ENCODE measurements at places on chromosomes 11 and 22.

- no peak for DNase-seq
Observed at GRCh38 chr11:120403966-120404365, 67.8 kb downstream of the ARHGEF12 start.

GRCh38 chr11:19929655-19930054, 217.0 kb downstream of the NAV2 start:
- DNase-seq, result no peak

DNA sequence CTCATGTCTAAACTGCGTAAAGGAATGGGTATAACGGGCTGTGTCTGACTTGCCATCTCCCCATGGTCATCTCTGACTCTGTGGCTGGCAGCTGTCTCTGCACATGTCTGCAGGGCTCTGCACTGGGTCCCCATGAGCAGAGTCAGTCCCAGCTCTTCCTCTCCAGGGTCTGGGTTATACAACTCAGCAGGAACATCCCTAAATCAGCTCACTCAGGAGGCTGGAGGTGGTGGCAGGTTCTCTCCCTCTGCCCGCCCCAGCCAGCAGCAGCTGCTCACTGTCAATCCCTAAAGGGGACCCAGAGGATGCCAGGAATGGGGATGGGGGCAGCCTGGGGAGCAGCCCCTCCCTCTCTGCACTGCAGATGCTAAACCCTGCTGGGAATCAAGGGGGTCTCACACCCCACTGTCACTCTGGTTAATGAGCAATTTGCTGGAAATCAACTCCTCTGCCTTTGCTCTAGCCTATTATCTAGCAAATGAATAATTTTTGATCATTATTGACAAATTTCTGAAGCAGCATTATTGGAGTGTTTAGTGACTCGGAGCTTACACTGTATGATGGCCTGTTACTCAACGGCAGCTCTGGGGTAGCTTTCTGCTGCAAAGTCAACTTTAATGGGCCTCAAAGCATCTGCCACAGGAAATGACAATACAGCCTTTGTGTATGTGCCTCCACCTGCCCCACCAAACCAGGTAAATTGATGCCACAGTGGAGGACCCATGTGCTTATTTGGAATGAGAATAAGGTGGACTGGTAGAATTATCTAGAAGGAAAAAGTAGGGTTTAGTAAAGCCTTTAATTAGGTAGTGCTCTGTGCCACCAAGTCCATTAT, 55.7 kb upstream of the SHANK2 start:
- DNase-seq, result no peak

GRCh38 chr11:70466154-70466553, 67.8 kb downstream of the CTTN start:
- DNase-seq, result no peak

DNA sequence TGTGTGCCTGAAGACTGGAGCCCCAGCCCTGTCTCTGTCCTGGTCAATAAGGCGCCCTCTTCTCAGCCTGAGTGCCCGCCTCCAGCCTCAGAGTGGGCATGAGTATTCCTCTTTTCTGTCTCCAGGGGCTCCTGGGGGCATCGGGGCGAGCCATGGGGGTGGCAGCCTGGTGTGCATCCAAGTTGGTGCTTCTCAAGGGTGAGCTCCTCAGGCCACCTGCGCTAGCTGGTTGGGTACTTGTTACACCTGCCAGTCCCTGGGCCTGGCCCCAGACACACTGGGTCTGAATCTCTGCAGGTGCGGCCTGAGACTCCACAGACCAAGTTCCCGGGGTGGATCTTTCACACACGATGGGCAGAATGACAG, 168.6 kb upstream of the B3GAT1 start:
- no peak for DNase-seq

DNA sequence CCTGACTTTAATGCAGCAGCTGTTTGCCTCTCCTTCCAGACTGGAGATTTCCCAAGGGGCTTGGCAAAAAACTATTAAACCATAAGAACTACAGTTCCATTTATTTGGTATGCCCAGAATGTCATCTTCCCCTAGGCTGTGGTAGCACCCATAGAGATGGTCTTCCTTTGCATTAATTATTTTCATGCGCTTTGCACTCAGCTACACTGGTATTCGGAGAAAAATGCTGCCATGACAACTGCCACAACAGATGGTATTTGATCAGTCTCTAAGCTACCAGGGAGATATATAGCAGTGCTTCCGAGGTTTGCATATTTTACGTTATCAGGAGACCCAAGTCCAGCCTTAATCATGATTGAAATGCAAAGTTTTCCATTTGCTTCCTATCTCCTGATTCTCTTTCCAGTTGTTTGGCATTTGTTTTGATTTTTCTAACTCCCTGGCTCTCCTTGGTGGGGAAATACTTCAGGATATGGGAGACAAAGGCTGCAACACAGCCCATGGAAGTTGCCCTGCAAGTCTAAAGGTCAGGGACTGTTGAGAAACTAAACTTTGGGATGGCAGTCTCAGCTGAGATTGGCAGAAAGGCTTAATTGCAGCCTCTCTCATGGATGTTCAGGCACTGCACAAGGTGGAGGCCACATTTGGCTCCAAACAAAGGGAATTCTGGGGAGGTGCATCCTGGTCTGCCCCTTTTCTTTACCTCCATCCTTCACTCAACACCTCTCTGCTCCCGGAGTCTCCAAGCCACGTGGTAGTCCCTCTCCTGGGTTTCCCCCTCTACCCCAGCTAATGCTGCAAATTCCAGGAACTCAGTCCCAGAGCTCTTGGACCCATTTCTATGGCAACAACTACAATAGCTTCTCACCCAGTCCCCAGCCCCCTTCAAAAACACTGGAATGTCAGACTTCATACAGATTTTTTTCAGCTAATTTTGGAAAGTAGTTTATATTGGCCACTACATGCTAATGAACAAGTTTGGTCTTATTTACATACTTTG, 151.8 kb downstream of the NAV2 start:
- no peak for DNase-seq

- no peak for DNase-seq
Observed at GRCh38 chr22:37088750-37089408, 20.6 kb downstream of the TMPRSS6 start.

GRCh38 chr22:49394116-49394785, 433.4 kb downstream of the BRD1 start:
- no peak for DNase-seq

DNA sequence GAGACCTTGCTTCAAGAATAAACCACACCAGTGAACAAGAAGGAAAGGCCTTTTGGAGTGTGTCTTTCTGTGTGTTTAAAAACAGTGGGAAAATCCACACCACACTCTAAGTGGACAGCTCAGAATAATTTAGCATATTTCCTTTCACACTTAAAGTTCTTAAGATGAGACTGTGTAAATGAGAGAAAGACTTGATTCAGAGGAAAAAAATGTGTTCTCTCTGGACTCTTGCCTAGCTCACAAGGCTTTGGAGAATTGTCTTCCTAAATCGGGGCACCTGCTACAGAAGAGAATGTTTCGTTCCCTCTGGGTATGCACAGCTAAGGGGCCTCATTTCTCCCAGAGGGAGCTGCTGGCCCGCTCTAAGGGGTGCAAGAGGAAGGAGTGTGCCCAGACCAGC, 28.4 kb upstream of the CRTAM start:
- no peak for DNase-seq

GRCh38 chr11:67290801-67291200, 1.7 kb downstream of the ANKRD13D start:
- DNase-seq, result no peak

DNA sequence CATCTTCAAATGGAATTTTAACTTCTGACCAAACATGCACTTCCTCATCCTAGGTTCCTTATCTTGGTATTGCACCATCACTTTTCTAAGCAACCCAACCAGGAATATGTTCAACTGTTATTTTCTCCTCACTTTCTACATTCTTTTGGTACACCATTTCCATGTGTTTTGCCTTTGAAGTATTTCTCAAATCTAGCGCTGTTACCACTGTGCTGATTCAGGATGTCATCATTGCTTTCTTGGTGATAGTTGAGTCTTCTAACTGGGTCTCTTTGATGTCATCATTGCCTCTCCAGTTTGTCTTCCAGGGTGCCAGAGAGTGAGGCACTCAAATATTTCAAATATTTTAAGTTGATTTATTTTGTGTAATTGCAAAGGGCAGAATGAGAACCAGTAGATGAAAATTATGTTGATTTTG, 47.5 kb downstream of the HORMAD2 start:
- DNase-seq, result no peak

DNA sequence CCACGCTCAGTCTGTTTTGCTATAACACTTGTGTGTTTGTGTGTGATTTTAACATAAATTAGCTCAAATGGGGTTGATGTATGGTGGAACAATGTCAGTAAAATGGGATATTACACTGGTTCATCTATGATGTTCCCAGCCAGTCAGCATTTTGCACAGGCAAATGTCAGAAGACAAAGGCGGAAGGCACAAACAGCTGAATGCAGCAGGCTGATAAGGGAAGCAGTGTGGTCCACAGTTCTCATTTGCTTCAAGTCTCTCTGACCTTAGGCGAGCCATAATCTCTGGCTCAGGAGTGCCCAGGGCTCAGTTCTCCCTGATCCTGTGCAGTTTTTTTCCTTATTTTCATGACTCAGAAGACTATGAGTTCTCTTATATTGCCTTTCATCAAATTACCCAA, 102.7 kb downstream of the FAR1 start:
- DNase-seq, result no peak

DNA sequence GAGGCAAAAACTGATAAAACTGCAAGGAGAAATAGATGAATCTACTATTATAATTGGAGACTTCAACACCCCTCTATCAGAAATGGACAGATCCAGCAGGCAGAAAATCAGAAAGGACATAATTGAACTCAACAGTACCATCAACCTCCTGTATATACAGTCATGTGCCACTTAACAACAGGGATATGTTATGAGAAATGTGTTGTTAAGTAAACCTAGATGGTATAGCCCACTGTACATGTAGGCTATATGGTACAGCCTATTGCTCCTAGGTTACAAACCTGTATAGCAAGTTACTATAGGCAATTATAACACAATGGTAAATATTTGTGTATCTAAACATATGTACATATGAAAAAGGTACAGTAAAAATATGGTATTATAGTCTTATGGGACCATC, 66.8 kb upstream of the PHF21A start:
- no peak for DNase-seq

- DNase-seq, result no peak
Observed at GRCh38 chr11:99464985-99465384, 444.2 kb downstream of the CNTN5 start.

DNA sequence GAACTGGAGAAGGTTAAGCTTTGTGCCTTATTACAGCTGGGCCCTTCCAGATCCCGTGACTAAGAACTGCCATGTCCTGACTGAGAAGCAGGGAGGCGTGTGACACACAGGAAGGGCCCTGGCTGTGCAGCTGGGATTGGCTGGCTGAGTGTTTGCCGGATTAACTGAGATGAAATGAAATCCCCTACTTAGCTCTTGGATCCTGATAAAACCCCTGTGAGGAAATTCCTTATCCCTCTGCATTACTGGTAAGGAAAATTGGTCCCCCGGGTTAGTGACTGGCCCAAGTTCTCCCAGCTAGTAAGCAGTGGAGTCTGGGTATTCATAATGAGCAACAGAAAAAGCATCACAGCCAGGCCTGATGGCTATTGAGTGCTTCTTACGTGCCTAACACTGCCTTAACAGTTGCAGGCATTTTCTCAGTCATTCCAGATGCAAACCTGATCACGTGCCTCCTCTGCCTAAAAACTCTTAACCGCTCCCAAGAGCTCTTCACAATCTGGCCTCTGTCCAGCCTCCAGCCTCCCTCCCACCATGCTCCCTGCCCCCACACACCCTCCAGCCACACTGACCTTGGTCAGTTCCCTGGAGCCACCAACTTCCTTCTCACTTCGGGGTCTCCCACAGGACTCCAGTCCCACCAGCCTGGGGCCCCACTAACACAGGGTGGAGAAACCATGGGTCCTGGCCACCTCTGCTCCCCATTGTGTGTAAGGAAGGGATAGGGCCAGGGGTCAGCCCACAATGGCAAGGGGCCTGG, 37.8 kb downstream of the ARRB1 start:
- DNase-seq, result peak; percentile 47

GRCh38 chr11:44901120-44901633, 49.5 kb downstream of the TP53I11 start:
- DNase-seq, result no peak

GRCh38 chr22:16965083-16965482, 42.9 kb downstream of the GAB4 start:
- DNase-seq, result no peak

GRCh38 chr11:74412321-74412720, 14.1 kb upstream of the PGM2L1 start:
- no peak for DNase-seq

DNA sequence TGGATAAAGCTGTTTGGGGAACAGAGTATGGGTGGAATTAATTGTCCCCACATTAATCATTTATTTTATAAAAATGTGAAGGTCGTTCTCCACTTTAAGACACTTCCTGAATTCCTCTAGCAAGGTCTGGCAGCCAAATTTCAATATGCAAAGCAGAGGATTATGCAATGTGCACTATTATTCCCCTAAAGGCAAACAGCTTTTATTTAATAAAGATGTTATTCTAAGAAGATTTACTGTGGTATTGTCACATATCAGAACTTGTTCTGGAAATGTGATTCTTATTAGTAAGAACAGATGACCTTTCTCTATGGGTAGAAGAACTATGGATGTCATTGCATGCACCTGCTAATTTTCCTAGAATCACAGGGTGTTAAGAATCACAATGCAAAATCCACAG, 1128.8 kb upstream of the CCDC90B start:
- DNase-seq, result no peak

GRCh38 chr22:40041366-40042137, 46.8 kb downstream of the FAM83F start:
- DNase-seq, result no peak

- DNase-seq, result no peak
Observed at GRCh38 chr11:4921796-4922195, 2.3 kb downstream of the OR51G1 start.

DNA sequence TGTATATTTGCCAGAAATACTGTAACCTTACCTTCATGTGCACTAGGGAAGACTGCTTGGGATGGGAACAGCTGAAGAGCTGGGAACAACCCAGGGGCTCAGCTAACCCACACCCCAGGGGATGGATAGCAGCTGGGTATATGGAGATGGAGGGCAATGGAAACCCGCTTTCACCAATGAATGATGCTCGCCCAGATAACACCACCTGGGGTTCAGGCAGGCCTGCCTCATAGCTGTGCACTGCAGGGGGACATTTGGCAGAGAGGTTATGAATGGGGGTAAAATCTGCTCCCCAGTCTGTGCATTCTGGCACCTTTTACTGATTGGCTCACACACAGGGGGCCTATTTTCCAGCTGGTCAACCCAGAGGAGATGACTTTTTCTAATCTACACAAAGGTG, 170.7 kb downstream of the CHST1 start:
- no peak for DNase-seq

DNA sequence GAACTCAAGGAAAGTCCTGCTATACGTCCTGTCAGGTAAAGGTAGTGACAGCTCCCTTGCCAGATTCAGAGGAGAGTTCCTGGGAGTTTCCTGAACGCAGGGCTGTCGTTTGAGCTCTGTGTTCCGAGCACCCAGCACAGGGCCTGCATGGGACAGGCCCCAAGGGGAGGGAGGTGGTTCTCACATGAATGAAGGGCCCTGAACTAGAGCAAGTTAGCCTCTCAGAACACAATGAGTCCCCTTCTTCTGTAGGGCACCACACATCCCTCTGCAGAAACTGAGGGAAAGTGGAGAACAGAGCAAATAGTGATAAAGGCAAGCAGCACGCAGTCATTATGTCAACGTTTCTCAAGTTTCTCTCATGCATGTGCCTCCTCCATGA, 35.3 kb downstream of the NEU3 start:
- DNase-seq, result no peak

GRCh38 chr11:128532572-128533091, 54.7 kb downstream of the ETS1 start:
- DNase-seq, result no peak

- DNase-seq, result no peak
Observed at GRCh38 chr22:46753360-46753759, 9.1 kb upstream of the TBC1D22A start.

Measured in muscle of arm (tissue), 14 donors.